ENCODE measurements at places on chromosomes 4 and X.

DNA sequence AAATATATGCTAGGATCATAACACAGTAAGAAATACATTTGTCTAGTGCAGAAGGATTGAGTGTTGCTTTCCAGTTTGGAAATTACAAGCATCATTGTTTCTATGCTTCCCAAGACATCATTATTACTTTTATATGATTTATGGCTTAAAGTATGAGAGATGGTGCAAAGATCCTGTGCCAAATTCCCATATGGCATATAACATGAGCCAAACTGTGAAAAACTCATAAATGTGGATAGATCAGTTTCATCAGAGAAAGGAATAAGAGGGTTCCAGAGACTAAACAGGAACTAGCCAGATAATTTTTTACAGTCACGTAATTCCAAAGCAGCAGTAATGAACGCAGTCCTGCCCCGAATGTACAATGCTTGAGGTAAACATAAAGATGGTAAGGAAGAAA, 126.3 kb downstream of the PRDM5 start:
- DNase-seq: no peak

DNA sequence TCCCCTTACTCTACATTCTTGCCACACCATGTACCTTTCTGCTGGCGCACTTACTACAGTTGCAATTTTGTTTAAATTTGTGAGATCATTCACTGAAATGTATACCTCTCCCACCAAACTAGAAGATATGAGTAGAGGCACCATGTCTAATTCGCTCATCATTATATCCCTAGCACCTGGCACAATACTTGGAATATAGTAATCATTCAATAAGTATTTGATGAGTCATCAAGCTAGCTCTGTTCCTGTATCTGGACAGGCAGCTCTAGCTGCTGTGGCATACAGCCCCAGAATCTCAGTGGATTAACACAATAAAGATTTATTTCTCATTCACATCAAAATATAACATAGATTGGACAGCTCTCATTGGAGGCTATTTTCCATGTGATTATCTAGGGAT, 245.9 kb downstream of the IDS start:
- DNase-seq: peak; percentile 29

GRCh38 chrX:43661521-43662240, 5.6 kb downstream of the MAOA start:
- DNase-seq: peak; percentile 32

DNA sequence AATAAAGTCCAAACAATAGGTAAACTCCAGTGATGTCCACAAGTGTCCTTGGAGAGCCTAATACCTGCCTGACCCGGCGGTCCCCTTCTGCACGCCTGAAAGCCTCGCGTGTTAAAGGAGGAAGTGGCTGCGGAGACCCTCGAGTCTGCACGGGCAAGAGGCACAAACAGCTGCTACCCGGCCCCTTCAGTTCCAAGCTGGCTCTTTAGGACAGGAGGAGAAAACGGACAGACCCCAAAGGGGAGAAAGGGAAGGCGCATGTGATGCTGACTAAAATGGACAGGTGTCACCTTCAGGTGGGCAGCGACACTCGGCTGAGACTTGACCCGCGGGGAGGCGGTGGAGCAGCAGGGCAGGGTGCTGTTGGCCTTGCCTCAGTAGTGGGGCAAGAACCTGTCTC, 102.7 kb upstream of the TENM3 start:
- DNase-seq: no peak

DNA sequence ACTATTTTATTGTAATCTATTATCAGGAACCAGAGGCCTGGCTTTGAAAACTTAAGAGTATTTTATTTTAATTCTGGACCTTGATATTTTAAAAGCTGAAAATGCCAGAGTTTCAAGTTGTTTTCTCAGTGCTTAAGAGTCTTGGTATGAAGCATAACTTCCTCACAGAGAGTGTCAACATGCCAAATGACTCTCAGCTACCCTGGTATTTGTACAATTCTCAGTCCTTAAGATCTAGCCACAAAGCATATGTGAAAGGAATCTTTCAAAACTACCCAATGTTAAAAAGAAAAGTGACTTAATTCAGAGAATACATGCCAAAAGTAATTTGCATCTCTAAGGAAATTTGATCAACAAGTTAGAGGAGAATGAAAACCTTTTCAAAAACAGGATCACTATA, 171.9 kb downstream of the DKK2 start:
- no peak for DNase-seq

GRCh38 chr4:10083861-10084641, 32.5 kb downstream of the WDR1 start:
- no peak for DNase-seq

GRCh38 chrX:15816886-15817285, 26.6 kb downstream of the ZRSR2 start:
- DNase-seq: no peak

- DNase-seq: no peak
Measured at GRCh38 chrX:13420545-13421183, 100.8 kb upstream of the ATXN3L start.

GRCh38 chr4:126784966-126785580, 847.7 kb upstream of the INTU start:
- DNase-seq: peak; percentile 55

GRCh38 chr4:68433582-68433981, 13.7 kb upstream of the TMPRSS11E start:
- DNase-seq: no peak

DNA sequence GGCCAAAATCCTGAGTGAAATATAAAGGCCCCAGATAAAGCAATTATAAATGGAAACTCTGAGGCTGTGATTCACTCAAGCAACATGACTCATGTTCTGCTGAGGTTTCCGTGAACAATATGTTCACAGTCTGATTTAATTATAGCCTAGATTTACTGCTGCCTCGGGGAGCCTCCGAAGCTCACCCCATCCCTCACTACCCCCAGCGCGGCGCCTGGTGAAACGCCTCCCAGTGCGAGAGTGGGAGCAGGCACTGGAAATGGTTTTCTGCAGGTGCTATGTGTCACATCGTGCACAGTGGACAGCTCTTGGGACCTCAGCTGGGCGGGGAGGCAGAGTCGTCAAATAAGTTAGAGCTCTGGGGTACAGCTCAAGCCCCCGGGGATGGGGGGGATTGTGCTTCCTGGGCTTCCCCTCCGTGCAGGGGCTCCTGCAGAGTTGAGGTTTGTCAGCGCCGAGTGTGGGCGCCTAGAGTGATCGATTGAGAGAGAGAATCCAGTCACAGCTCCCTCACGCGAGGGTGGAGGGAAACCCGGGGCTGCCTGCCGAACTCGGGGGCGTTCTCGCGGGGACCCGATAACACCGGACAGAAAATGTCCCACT, 110.6 kb downstream of the PHKA2 start:
- peak; percentile 57 for DNase-seq

GRCh38 chrX:117196481-117196880, 733.7 kb upstream of the CT83 start:
- DNase-seq: no peak

DNA sequence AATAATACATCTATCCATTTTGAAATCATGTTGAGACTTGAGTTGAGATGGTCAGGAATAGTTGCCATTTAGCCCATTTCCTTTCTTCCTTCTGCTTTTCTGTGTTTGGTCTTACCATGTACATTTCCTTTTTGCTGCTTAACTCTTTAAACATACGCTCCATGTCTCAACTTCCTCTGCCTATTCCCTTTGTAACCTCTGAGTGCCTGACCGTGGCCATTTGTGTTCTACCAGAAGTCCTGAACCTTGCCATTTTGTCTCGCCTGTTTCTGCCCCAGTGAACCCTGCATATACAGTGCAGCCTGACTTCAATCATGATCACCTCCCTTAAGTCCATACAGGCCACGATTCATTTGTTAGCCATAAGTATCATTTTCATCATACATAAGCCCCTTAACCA, 169.0 kb downstream of the RAPGEF2 start:
- DNase-seq: no peak

DNA sequence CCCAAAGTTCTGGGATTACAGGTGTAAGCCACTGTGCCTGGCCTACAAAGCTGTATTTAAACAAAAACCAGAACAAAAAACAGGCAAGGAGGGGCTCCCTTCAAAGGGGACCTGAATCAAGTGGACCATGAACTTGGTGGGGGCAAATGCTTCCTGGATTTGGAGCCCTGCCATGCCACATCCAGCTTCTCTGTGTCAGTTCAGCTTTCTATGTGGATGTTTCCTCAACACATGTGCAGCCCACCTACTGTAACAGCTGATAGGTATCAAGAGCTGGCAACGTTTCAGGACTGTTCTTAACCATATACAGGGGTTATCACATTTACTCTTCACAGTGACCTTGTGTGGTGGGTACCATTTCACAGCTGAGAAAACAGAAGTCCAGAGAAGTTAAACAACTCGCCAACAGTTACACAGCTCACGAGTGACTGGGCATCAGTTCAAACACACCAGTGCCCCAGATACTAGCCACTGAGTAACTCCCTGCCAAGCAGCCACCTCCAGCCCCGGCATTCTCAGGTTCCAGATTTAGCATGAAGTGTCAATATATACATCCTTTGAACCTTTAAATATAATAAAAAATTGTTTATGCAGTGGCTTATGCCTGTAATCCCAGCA, 7.5 kb downstream of the GPR143 start:
- no peak for DNase-seq

DNA sequence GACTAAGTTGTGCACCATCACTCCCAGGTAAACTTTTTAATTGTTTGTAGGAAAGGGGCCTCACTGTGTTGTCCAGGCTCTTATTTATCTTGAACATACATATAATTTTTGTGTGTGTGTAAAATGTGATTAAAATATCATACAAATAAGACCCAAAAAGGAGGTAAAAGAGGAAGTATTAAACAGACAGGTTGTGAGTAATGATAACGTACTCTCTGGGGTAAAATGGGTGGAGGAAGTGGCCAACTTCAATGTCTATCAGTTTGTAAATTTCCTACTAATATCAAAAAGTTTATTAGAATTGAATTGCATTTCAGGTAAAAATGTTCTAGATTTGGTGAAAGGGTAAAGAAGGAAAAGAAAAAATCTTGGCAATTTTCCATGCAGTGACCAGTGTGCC, 48.8 kb downstream of the SULT1E1 start:
- no peak for DNase-seq

- no peak for DNase-seq
Measured at GRCh38 chr4:175166020-175166419, 247.9 kb downstream of the ADAM29 start.

GRCh38 chr4:85778632-85779131, 303.7 kb downstream of the ARHGAP24 start:
- peak; percentile 58 for DNase-seq

DNA sequence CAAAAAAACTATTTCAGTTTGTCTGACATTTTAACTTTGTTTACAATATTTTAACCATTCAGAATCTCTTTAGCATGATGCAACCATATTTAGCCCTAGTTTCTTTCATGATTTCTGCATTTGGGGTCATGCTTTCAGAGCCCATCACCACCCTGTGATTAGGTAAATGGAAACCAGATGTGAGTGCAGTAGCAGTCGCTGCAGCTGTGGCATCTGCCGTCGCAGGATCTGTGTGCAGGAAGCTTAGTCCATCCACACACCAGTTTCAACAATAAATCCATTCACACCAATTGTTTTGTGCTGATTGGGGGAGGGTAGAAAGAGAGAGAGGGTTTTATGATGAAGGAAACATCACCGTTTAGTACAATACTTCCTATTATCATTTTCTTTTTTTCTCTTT, 130.5 kb downstream of the CPEB2 start:
- no peak for DNase-seq

- DNase-seq: no peak
Measured at GRCh38 chr4:168451331-168451730, 29.0 kb downstream of the DDX60L start.

DNA sequence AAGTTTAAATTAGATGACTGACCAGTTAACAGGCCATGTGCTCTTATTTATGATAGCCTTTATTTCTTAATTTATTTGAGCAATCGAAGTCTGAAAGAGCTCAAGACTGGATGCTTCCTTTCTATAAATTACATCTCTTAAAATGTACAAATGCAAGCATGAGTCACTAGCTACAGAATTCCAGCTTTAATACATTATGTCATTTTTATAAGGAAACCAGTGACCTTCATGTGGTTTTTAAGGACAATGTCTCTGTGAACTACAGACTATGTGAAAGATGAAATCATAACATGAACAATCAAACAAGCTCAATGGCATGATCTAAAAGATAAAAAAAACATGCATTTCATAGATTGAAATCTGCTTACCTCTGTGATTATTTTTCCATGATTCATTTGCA, 15.4 kb downstream of the HTR2C start:
- DNase-seq: no peak

DNA sequence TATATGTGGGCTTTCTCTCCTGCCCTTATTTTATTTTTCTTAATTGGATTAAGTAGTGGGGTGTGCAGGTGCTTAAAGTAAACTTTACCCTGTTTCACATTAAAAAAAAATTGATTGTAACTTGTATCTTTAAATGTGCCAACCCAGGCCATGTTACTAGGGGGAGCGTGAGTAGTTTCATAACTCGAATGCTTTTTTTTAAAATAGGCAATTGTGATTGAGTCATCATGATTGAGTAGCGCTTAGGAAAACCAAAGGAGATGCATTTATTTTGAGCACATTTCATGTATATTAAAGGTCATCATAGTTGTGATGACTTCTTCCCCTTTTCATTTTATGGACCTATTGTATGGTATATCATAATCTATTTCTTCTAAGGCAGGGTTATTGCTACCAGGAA, 32.2 kb downstream of the GPAT3 start:
- no peak for DNase-seq

- no peak for DNase-seq
Measured at GRCh38 chrX:119539872-119540271, 25.3 kb downstream of the STEEP1 start.

DNA sequence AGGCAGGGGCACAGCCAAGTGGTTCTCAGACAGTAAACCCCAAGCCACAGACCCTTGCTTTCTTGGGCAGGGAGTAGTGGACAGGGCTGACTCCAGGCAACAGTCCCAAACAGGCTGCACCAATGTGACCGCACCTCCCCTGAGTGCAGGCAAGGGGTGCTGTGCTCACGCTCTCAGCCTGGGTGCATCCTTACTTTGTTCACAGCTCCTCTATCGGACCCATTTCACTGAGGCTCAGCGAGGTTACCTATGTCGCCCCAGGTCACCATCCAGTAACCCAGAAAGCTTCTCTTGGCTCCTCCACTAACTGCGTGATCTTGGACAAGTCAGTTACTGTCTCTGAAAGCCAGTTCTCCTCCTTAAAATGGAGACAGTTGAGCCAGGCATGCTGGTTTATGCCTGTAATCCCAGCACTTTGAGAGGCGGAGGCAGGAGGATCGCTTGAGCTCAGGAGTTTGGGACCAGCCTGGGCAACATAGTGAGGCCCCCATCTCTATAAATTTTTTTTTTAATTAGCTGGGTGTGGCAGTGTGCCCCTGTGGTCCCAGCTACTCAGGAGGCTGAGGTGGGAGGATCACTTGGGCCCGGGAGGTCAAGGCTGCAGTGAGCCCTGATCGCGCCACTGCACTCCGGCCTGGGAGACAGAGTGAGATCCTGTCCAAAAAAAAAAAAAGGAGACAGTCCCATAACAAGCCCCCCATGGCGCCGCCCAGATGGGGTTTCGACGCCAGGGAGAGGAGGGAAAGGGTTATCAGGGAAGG, 823 bp upstream of the MAN2B2 start:
- no peak for DNase-seq

Measured in kidney tubule cell (primary cell).